ENCODE measurements at places on chromosomes 1 and 21.

- no peak for DNase-seq
Measured at GRCh38 chr1:2575801-2576663, 10.5 kb upstream of the PRXL2B start.

DNA sequence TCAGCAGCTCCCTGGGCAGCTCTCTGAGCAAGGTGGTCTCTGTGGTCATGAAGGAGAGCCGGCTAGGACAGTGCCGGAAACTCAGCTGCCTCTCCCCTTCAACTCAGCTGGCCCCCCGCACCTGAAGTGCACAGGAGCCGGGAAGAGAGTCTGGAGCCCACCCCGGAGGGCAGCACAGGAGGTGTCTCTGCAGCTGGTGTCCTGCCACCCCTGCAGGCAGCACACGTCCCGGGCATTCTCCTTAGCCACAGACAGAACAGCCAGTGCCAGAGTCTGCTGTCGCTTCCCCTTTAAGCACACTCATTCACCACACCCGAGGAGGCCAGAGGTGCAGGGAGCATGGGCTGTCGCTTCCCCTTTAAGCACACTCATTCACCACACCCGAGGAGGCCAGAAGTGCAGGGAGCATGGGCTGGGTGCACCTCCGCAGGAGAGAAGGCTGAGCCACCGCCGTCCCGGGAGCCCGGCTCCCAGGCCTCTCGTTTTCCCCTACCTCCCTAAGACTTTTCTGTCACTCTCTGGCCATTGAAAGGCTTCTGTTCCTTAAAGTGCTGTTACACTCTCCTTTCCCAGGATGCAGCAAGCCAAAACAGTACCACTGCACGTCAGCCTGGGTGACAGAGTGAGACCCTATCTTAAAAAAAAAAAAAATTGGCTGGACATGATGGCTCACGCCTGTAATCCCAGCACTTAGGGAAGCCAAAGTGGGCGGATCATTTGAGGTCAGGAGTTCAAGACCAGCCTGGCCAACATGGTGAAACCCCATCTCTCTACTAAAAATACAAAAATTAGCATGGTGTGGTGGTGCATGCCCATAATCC, 16.9 kb upstream of the SAMD11 start:
- no peak for DNase-seq

DNA sequence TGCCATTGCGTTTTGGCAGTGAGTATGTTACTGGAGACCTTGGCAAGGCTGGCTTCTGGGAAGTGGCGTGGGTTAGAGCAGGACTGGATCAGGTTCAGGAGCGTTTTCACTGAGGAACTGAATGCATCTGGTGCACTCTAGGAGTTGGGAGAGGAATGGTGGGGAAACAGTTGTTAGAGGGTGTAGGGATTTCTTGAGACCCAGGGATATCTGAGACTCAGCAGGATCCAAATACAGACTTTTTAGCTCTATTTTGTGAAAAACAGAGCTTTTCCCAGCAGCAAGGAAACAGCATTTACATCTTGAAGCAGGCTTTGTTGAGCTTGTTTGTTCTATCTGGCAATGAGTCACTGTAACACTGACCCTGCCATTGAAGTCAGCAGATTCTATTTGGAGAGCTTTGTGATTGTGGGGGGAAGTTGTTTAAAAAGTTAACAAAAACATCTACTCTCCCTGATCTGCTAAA, 56.9 kb upstream of the NRIP1 start:
- no peak for DNase-seq

DNA sequence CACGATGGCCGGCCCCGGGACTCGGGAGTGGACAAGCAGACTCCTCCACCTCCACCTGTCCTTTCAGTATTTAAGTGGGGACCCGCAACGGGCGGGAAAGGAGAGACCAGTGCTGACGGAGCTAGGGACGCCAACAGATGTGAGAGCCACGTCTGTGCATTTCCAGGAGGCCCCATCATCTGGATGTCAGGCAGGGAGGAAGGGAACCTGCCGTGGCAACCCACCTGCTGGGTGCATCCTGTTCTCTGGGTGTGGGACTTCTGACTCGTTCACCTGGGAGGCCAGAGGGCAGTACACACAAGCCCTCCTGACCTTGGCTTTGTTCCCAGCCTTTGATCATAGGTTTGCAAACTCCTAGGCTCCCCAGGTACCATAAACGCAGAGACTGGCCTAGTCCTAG, 5.6 kb upstream of the PCBP3 start:
- DNase-seq, result no peak

GRCh38 chr1:54475946-54476516, 69.8 kb upstream of the SSBP3 start:
- DNase-seq, result no peak

GRCh38 chr21:37030864-37031263, 24.4 kb downstream of the RIPPLY3 start:
- DNase-seq, result no peak
